Sigmoid colon (tissue), 7 donors: ENCODE measurements at places on chromosomes 4 and X.
A peak's percentile ranks its signal among the peaks of the same experiment; 100 is the strongest.

GRCh38 chr4:88097301-88097700 lies 61.1 kb downstream of the ABCG2 start:
- no peak overlapping the region for H3K4me3 ChIP-seq
- H3K27ac ChIP-seq = no peak overlapping the region
- no peak for DNase-seq

GRCh38 chrX:111005166-111005565 lies 90.8 kb upstream of the PAK3 start:
- no peaks in the 10 kb centered on the region for H3K27me3 ChIP-seq
- DNase-seq = no peak
- H3K27ac ChIP-seq = no peak overlapping the region
- H3K36me3 ChIP-seq = no peaks in the 10 kb centered on the region
- H3K4me3 ChIP-seq = no peak overlapping the region

DNA sequence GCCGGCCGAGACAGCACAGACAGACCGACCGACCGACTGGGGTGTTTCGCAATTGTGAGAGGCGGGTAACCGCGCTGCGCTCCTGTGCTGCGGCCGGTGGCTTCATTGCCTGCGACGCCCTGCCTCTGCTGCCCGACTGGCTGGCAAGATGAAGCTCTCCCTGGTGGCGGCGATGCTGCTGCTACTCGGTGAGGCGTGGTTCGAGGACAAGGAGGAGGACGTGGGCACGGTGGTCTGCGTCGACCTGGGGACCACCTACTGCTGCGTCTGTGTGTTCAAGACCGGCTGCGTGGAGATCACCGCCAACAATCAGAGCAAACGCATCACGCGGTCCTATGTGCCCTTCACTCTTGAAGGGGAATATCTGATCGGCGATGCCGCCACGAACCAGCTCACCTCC lies 565.7 kb upstream of the SMIM31 start:
- H3K36me3 ChIP-seq = no peaks in the 10 kb centered on the region
- no peak overlapping the region for H3K27ac ChIP-seq
- no peaks in the 10 kb centered on the region for H3K27me3 ChIP-seq
- no peaks in the 10 kb centered on the region for H3K4me1 ChIP-seq
- no peak for DNase-seq

GRCh38 chr4:110418641-110419040 lies 57.3 kb upstream of the ENPEP start:
- no peaks in the 10 kb centered on the region for H3K27me3 ChIP-seq
- no peaks in the 10 kb centered on the region for H3K36me3 ChIP-seq
- H3K4me1 ChIP-seq = no peaks in the 10 kb centered on the region
- H3K4me3 ChIP-seq = no peak overlapping the region
- DNase-seq = peak; percentile 61
- no peak overlapping the region for H3K27ac ChIP-seq

- H3K27me3 ChIP-seq = no peaks in the 10 kb centered on the region
- H3K36me3 ChIP-seq = no peaks in the 10 kb centered on the region
Measured at GRCh38 chr4:90207887-90208454, 80.8 kb downstream of the CCSER1 start.

- DNase-seq = no peak
- H3K27ac ChIP-seq = no peak overlapping the region
- H3K4me3 ChIP-seq = no peak overlapping the region
- no peaks in the 10 kb centered on the region for H3K27me3 ChIP-seq
- no peaks in the 10 kb centered on the region for H3K36me3 ChIP-seq
Measured at GRCh38 chrX:116272322-116272721, 101.8 kb downstream of the AGTR2 start.
